ENCODE measurements at places on chromosomes 13 and 19. TPM values are rescaled to one million over a fixed set of nuclear protein-coding genes. Genes with fewer than 3 reads are reported as not detected.

GRCh38 chr19:48987323-48987722 lies 5.8 kb downstream of the GYS1 start:
- no peak overlapping the region for H3K4me3 ChIP-seq
- DNase-seq, result no peak
- H3K27me3 ChIP-seq, result no peaks in the 10 kb centered on the region
- peaks cover 14% of the 10 kb centered on the region for H3K4me1 ChIP-seq

Gene SYCN
- polyA plus RNA-seq, result not detected

GRCh38 chr19:54502518-54503048 lies at the start of gene LAIR2:
Gene LAIR2 (plus strand): TSS chr19:54502831. CDS start chr19:54502919, 88 bp downstream.
- DNase-seq, result no peak
- no peaks in the 10 kb centered on the region for H3K36me3 ChIP-seq
- no peaks in the 10 kb centered on the region for H3K4me1 ChIP-seq
- H3K27me3 ChIP-seq, result no peaks in the 10 kb centered on the region
- no peak within 1 kb of the TSS for H3K27ac ChIP-seq

Gene ZNF229
- polyA plus RNA-seq, result 9.2 TPM

- peaks cover 50% of the 10 kb centered on the region for H3K4me1 ChIP-seq
- H3K36me3 ChIP-seq, result peaks cover 2% of the 10 kb centered on the region
- no peak overlapping the region for H3K4me3 ChIP-seq
- DNase-seq, result no peak
Measured at GRCh38 chr13:75789451-75790197, 153.5 kb downstream of the LMO7 start.

GRCh38 chr13:35736876-35737275 lies 260.4 kb upstream of the MAB21L1 start:
- no peak overlapping the region for H3K4me3 ChIP-seq
- H3K36me3 ChIP-seq, result no peaks in the 10 kb centered on the region
- H3K4me1 ChIP-seq, result no peaks in the 10 kb centered on the region
- no peak for DNase-seq
- no peak overlapping the region for H3K27ac ChIP-seq
- H3K27me3 ChIP-seq, result no peaks in the 10 kb centered on the region

DNA sequence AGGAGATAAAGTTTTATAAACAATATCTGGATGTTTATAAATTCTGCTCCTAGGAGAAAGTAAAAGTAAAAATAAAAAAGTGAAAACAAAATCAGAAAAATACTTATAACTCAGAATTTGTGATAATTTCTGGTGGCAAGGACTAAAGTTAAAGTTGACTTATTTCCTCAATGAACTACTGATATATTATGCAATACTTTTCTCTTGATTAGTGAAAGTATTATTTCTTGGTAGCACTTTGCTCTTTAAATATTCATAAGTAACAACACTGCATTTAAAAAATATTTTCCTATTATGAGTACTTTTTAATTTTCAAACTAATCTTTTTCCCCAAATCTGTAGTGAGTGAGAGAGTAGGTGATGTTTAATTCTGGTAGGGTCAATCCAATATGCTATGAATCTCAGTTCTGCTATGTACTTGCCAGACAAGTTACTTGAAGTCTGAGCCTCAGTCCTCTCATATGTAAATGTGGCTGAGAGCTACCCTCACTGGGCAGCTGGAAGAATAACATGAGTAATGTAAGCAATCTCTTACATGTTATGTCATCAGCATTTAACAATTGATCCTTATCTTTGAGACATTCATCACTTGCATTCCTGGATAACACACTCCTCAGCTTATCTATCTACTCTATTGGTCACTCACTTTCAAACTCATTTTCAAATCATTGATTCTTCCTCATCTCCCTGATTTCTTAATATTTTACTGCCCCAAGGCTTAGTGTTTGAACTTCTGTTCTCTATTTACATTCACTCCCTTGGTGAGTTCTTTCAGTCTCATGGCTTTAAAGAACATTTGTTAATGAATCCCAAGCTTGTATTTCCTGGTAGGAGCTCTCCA lies 239.0 kb downstream of the RGCC start:
- peak; percentile 10 for DNase-seq
- H3K27me3 ChIP-seq, result no peaks in the 10 kb centered on the region
- H3K4me3 ChIP-seq, result no peak overlapping the region

Gene NKG7
- polyA plus RNA-seq, result 12.4 TPM

DNA sequence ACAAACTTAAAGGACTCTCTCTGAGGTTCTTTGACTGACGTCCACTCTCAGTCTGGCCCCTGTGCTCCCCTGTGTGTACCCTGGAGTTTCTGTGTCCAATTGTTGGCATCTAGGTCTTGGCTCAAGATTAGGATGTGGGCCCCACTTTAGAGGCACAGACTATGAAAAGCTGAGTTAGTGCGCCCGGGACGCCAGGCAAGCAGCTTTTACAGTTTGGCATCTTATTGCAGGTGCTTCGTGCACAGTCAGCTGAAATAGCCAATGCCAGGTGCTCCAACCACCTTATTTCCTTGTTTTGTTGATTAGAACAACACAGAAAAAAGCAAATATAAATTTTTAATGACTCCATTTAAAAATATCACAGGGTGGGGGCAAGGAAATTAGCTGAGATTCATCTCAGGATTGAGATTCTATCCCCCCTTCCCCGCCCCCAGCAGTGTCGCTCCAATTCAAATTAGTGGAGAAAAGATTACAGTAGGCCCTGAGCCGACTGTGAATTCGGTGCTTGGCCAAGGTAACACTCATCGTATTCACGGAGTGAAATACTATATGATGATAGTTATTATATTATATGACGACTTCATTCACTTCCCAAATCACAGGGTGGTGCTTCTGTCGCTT lies 4.3 kb downstream of the SOX1 start:
- DNase-seq, result no peak
- no peaks in the 10 kb centered on the region for H3K4me1 ChIP-seq
- H3K36me3 ChIP-seq, result no peaks in the 10 kb centered on the region
- H3K27me3 ChIP-seq, result peaks cover 85% of the 10 kb centered on the region
